ENCODE measurements at places on chromosomes 2 and 18.

- H3K4me3 ChIP-seq: no peak overlapping the region
- H3K36me3 ChIP-seq: no peaks in the 10 kb centered on the region
- no peaks in the 10 kb centered on the region for H3K4me1 ChIP-seq
Observed at GRCh38 chr2:126887506-126887905, 11.2 kb upstream of the TEX51 start.

DNA sequence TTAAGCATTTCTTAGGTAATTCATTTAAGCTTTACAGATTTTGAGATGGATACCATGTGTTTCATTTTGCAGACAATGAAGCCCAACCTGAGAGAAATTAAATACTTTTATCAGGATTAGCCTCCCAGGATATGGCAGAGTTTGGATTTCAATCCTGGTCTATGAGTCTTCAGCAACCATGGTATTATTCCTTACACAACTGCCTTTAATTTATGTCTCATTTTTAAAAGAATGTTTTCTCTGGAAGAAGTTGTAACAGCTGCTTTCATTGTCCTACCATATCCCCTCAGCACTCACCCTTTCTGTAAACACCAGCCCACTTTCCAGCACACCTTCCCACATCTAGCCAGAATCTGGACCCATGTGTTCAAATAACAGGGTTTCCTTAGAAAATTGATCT is 863.7 kb upstream of the VRK2 start:
- H3K4me1 ChIP-seq: no peaks in the 10 kb centered on the region
- H3K27me3 ChIP-seq: no peaks in the 10 kb centered on the region
- H3K4me3 ChIP-seq: no peak overlapping the region
- no peaks in the 10 kb centered on the region for H3K36me3 ChIP-seq
- no peak for DNase-seq

DNA sequence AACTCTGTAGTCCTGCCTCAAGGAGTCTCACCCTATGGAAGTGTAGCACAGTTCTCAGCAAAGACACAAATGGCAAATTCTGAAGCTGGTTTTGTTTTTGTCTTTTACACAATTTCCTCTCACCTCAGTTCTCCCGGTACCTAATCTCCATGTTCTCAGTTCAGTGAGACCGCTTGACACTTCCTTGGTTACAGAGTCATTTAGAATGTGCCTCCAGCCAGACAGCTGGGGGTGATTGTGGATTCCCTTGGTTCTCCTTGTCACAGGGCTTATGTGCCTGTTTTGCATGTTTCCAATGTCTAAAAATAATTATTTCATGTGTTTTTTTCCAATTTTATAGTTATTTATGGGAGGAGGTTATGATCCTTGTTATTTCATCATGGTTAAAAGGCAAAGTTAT is 379.5 kb upstream of the MAP2 start:
- H3K36me3 ChIP-seq: no peaks in the 10 kb centered on the region
- H3K27me3 ChIP-seq: no peaks in the 10 kb centered on the region
- no peak for DNase-seq
- H3K4me3 ChIP-seq: no peak overlapping the region

GRCh38 chr2:162932416-162932815 is 93.8 kb upstream of the KCNH7 start:
- no peaks in the 10 kb centered on the region for H3K36me3 ChIP-seq
- H3K4me1 ChIP-seq: no peaks in the 10 kb centered on the region
- no peak overlapping the region for H3K27ac ChIP-seq
- no peak overlapping the region for H3K4me3 ChIP-seq

Measured in effector memory CD4-positive, alpha-beta T cell (primary cell).